HS-5 (cell line): ENCODE measurements at places on chromosomes 1 and 21.

DNA sequence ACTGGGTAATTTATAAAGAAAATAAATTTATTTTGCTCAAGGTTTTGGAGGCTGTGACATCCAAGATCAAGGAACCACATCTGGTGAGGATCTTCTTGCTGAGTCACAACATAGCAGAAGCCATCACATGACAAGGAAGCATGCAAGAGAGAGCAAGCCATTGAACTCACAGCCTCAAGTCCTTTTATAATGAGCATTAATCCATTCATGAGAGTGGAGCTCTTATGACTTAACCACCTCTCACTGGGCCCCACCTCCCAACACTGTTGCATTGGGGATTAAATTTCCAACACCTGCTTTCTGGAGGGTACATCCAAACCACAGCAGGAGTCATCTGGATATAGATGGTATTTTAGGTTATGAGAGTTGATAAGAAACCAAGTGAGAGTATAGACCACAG lies 20.6 kb upstream of the EGLN1 start:
- no peak for DNase-seq

GRCh38 chr1:16143566-16144324 lies 12.1 kb downstream of the EPHA2 start:
- DNase-seq: no peak

DNA sequence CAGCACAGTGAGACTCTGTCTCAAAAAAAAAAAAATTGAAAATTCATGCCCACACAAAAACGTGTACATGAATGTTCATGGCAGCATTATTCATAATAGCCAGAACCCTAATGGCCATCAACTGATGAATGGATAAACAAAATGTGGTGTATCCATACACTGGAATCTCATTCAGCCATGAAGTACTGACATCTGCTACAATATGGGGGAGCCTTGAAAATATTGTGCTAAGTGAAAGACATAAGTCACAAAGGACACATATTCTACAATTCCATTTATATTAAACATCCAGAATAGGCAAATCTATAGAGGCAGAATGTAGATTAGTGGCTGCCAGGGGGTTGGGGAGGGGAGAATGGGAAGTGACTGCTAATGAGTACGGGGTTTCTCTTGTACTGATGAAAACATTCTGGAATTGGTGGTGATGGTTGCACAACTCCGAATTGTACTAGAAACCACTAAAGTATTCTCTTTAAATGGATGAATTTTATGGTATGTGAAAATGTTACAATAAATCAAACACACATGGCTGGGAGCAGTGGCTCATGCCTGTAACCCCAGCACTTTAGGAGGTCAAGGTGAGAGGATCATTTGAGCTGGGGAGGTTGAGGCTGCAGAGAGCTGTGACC lies 33.0 kb upstream of the KCNN3 start:
- DNase-seq: no peak

DNA sequence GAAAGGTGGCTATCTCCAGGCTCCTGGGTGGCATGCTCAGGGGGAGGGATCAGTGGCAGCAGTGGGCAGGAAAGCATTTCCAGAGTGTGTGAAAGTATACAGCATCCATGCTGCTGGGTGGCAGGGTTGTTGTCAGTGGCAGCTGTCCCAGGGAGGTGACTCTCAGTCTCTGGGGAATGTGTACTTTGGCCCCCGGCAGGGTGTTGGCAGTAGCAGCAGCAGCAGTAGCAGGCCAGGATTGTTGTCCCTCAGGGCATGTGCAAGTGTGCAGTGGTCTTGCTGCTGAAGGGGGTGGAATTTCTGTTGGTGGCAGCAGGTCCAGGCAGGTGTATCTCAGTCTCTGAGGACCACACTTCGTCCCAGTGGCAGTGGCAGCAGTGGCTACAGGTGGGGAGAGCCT lies 71.7 kb upstream of the GUCA2B start:
- DNase-seq: no peak

- no peak for DNase-seq
Observed at GRCh38 chr1:205458777-205459566, 3.1 kb upstream of the BLACAT1 start.

DNA sequence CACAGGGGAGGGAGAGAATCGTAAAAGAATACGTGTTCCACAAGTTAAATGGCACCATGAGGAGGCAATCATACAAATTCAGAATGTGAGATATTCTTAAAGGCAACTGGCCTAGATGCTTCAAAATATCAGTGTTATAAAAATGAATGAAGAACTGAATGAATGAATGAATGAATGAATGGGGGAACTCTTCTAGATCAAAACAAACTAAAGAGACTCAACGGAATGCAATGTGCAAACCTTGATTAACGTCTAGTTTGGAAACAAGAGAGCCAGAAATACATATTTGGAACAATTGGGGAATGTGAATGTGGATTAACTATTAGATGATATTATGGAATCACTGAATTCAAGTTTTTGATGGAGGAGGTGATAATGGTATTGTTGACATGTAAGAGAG lies 16.8 kb downstream of the CFAP45 start:
- DNase-seq: no peak

DNA sequence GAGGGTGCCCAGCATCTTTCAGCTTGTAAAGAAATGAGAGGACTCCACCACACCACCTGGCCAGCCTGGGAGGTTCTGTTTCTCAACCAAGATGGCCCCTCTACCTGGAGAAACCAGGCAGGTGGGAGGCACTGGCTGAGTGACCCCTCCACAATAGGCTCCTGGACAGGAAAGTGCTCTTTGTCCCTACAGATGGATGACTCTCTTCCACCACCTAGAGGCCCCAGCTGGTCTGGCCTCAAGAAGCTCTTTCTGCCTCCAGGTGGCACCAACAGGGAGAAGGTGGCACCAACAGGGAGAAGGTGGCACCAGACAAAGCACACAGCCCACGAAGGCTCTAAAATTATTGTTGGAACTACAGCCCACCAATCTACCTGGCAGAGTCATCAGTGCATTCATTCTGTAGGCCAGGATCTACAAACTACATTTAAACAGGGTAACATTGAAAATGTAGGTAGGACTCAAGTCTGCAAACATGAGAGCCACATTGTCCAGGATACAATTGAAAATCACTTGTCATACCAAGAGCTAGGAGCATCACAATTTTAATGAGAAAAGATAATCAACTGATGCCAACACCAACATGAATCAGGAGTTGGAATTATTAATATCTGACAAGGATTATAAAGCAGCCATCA lies 14.4 kb downstream of the TMPRSS3 start:
- DNase-seq: no peak

- DNase-seq: no peak
Observed at GRCh38 chr21:42129300-42130266, 58.5 kb downstream of the UMODL1 start.

DNA sequence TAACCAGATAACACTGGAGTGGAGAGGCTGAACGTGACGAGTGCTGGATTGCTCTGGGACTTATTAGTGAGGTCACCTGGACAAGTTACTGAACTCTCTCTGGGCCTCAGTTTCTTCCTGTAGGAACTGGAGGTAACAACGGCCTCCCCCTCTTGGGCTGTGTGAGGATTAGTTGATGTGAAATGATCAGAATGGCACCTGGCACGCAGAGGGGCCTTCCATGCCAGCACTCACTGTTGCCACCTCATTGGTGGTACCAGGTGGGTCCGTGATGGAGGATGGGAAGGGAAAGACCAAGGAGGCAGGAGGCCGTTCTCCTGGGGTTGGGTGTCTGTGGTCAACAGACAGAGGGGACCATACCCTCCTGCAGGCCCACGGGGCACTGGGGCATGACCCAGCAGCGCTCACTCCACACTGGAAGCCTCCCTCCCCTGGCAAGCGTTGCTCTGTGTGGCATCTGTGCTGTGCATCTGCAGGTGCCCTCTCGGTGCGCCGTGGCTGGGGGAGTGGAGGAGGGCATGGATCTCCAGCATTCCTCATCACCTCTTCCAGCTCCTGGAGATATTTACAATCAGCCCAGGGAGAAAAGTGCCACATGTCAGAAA lies 349.5 kb upstream of the VAMP3 start:
- DNase-seq: no peak

GRCh38 chr1:150309758-150310508 lies 11.4 kb upstream of the PRPF3 start:
- DNase-seq: no peak

- no peak for DNase-seq
Observed at GRCh38 chr21:40351006-40351405, 483.8 kb downstream of the PCP4 start.

GRCh38 chr1:146016891-146017290 lies 4.6 kb downstream of the HJV start:
- DNase-seq: no peak

- peak; percentile 73 for DNase-seq
Observed at GRCh38 chr1:225425201-225425786, 2.5 kb downstream of the LBR start.

DNA sequence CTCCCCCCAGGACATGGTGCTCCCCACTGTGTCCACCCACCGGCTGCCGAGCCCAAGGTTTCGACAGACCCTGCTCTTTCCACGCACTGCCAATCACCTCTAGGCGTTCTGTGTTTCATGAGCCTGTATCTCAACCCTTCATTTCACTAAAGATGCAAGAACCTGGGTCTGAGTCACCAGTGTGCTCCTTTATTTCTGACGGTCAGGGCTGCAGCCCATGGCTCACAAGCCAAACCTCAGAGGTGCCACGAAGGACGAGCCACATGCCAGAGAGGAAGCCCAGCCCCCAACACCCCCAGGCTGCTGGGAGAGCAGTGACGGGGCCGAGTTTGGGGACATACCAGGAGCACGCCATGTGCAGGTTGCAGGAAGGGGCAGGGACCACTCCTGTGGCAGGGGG lies 79.2 kb upstream of the ARHGEF16 start:
- DNase-seq: no peak
